ENCODE measurements at places on chromosomes 3 and 15.

DNA sequence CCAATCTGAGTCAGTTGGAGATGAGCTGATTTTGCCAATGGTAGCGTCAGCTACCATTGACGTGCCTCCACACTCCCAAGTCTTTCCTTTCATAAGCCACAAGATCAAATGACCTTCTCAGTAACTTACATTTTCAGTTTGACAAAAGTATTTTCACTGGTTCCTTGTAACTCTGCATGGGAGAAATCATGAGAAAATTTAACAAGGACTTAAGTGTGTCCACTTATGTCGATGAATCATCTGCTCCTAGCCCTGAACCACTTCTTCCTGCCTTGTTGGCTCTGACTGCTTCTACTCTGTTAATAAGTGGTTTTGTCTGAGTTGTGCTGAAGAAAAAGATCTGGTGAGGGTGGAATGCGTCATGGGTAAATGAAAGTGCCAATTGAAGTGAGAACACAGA lies 101.2 kb downstream of the NFKBIZ start:
- DNase-seq = peak; percentile 64

GRCh38 chr15:76056931-76057330 lies 2.9 kb upstream of the TMEM266 start:
- peak; percentile 50 for DNase-seq

- DNase-seq = no peak
Observed at GRCh38 chr3:48567500-48567899, 3.9 kb upstream of the UCN2 start.

- DNase-seq = peak; percentile 71
Observed at GRCh38 chr15:38069511-38070011, 135.1 kb downstream of the TMCO5A start.

GRCh38 chr3:35528728-35529127 lies 110.6 kb upstream of the ARPP21 start:
- DNase-seq = no peak

DNA sequence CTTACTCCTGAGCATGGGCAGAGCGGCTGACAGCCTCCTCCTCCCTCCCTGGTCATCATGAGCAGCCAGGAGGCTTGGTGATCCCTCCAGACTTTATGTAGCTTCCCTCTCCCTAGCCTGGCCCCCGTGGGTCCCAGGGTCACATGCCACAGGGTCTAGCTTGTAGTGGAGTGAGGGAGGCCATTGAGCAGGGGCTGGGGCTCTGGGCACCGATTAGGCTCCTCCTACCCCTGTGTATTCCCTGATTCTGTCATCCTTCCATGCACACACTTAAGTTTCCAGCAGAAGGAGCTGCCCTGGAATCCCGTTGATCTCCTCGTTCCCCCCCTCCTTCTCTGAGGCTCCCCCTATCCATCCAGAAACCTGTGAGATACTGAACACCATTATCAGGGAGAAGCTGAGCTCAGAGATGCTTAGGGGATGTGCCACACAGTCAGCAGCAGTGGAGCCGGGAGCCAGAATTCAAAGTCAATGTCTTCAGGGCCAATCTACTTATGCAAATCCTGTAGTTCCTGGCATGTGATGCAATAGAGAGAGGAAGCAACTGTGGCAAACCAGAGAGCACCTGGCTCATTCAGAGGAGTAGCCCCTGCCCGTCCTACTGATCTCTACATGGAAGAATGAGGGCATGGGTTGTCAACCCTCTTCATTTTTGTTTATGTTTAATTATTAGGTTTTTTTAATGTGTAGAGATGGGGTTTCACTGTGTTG lies 17.2 kb downstream of the CCDC33 start:
- DNase-seq = no peak

- DNase-seq = peak; percentile 68
Observed at GRCh38 chr15:64536244-64536836, 76.0 kb downstream of the ZNF609 start.

DNA sequence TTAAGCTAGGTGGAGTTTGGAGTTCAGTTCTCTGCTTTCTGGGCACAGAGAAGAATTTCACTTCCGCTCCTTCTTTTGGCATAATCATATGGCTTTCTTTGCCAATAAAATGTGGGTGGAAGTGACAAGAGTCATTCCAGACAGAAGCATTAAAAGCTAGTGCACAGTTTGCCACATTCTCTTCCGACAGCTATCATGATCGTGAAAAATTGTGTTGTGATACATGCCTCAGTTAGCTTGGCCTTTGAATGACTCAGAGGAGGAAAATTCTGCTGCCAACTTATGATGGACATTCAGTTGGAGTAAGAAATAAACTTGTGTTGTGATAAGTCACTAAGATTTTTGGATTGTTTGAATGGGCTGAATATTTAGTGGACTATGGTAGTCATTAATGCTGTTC lies 291.7 kb upstream of the SATB1 start:
- no peak for DNase-seq

DNA sequence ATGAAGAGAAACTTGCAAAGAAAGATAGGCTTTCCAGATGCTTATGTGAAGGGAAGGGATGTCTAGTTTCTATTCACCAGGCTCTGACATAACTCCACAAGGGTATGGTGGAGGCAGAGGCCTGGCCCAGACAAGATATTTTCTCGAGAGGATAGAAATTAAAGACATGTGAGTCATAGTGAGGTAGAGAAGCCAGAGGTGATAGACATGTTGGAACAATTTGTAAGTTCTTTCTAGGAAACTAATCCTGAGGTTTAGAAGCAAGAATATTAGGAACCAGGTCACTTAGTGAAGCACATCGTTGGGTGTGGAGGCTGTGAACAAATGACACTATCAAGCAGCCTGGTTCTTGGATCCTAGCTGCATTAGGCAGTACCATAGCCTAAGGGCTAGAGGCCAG lies 176.9 kb downstream of the BBX start:
- no peak for DNase-seq

GRCh38 chr3:151556596-151556995 lies 95.7 kb upstream of the IGSF10 start:
- DNase-seq = peak; percentile 24

DNA sequence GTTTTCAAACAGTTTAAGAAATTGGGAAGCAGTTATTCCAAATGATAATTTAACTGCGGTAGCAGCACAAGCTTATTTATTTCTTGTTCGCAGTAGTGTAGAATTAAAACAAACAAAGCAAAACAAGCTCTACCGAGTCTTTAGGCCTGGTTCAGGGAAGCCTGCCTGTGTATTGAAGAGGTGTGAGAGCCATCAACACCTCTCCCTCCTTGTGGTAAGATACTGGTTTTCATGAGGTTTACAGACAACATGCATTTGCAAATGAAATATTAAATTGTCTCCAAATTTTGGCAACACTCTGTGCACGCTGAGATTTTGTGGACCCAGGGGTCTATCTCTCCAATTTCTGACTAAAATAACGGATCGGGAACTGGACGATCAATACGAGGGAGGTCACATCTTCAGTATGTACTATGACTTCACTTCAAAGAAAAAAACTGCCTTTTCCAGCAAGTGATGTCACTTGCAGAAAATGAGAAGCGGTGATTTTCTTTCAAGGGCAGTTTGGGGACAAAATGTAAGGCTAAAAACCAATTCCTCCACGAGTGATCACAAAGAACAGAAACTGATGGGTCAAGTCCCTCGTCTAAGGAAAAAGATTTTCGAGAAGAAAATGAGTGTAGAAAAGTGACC lies 721 bp downstream of the ATR start:
- DNase-seq = peak; percentile 74

GRCh38 chr3:39292961-39293360 lies 13.1 kb upstream of the CX3CR1 start:
- no peak for DNase-seq
